ENCODE measurements at places on chromosomes 1 and 21.

DNA sequence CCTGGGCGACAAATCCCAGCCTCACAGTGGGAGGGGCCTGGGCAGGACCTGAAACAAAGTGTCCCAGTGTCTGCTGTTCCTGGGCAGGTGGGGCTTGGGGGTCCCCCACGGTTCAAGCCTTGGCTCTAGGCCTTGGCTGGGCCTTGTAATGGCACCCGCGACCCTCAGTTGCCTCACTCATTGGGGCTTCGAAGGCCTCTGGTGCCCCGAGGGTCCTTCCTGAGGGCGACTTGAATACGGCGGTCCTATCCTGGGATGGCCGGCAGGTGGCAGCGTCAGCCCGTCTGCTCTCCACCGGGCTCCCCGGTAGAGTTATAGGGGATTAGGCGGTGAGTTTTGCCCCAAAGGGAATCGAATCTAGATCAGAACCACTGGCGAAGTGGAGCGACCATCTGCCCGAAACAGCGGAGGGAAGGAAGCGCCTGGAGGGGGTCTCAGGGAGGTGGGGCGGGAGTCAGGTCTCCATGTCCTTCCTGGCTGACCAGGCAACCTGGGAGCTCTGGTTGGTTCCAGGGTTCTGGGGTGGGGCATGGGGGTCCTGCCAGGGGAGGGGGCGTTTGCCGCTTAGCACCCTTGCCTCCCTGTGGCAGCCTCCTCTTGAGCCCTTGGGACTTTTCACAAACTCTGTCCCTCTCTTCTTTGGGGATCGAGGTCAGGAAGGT lies 2.1 kb upstream of the PEX10 start:
- peak; percentile 89 for DNase-seq

DNA sequence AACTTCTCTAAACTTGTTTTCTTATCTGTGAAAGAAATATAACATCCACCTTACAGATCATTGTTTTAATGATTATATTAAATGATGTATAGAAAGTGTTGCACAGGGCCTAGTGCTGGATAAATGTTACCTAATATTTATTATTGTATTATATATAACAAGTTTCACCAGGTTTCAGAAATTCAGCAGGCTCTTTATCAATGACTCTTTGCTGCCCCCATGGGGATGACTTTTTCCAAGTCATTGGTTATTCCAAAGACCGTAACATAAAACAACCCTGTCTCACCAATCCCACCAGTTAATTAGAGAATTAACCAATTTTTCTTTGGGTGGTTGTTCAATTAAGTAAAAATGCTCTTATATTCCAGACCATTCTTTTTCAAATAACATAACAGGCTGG lies 7.3 kb upstream of the DEDD start:
- no peak for DNase-seq

- DNase-seq = no peak
These were observed 187.2 kb downstream of the PCP4 start for GRCh38 chr21:40054403-40054802.

GRCh38 chr1:203584035-203584434 lies 42.6 kb upstream of the ATP2B4 start:
- DNase-seq = no peak

GRCh38 chr1:114219172-114219868 lies 65.7 kb upstream of the SYT6 start:
- no peak for DNase-seq

- DNase-seq = no peak
These were observed 154.9 kb downstream of the TGFBR3 start for GRCh38 chr1:91730801-91731732.

- DNase-seq = no peak
These were observed 25.8 kb downstream of the IL6R start for GRCh38 chr1:154430903-154431302.

- no peak for DNase-seq
These were observed 24.6 kb downstream of the SLC27A3 start for GRCh38 chr1:153799566-153800465.
